Aorta (tissue), 5 donors: ENCODE measurements at places on chromosomes 2 and 18. TPM values are rescaled to one million over a fixed set of nuclear protein-coding genes. Genes with fewer than 3 reads are reported as not detected.

TEKT4 gene
- polyA plus RNA-seq, result not detected

SRD5A2 gene
- polyA plus RNA-seq, result not detected

MAB21L4 gene
- 5.5 TPM for polyA plus RNA-seq

IER3IP1 gene
- 10.9 TPM for polyA plus RNA-seq

STARD6 gene
- polyA plus RNA-seq, result not detected
